Activated T-helper 2 cell treated with anti-CD3 and anti-CD28 coated beads, Interferon-gamma antibody, Interleukin-2, Interleukin-4, amounts not matched to agents 10 μg/mL and 5 μg/mL and 100 μg/mL, durations not matched to agents 14 hours and 24 hours and 36 hours (primary cell): ENCODE measurements at places on chromosomes 16 and 17.

DNA sequence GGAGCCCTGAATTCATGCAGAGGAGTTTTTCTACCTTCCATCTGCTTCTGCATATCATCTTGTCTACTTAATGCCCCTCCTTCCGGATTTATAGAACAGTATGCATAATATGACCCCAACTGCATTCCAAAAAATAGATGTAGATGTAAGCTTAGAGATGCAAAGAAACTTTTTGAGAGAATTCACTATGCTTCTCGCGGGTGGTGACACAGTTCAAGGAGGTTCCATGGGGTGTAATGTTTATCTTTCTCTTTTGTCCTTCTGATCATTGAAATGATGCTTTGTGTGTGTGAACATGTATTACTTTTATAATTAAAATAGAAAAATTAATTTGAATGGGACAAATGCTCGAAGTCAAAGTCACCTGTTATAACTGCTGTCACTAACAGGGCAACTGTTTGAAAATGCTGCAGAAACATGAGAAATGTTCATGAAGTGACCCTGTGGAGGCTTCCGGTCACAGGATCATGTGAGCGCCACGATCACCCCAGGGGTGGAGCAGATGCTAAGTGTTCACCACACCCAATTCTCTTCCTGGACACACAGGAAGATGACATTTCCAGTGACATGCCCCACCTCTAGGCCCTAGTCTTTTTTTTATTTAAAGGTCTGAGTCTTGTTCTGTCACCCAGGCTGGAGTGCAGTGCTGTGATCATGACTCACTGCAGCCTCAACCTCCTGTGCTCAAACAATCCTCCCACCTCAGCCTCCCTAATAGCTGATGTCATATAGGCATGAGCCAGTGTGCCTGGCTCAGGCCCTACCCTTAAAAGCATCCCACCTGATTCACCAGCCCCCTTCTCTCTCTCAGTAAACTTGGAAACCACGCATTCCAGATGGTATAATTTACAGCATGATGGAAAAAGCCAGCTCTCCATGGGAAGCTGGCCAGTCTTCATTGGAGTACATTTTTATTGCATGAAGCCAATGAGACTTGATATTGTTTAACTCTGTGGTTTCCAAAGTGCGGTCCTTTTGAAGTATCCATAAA lies 21.0 kb upstream of the AGRP start:
- peak; percentile 67 for DNase-seq
- peaks cover 25% of the 10 kb centered on the region for H3K4me1 ChIP-seq
- no peaks in the 10 kb centered on the region for H3K27me3 ChIP-seq
- peak overlapping the region; percentile 82 for H3K27ac ChIP-seq
- peaks cover 12% of the 10 kb centered on the region for H3K36me3 ChIP-seq

DNA sequence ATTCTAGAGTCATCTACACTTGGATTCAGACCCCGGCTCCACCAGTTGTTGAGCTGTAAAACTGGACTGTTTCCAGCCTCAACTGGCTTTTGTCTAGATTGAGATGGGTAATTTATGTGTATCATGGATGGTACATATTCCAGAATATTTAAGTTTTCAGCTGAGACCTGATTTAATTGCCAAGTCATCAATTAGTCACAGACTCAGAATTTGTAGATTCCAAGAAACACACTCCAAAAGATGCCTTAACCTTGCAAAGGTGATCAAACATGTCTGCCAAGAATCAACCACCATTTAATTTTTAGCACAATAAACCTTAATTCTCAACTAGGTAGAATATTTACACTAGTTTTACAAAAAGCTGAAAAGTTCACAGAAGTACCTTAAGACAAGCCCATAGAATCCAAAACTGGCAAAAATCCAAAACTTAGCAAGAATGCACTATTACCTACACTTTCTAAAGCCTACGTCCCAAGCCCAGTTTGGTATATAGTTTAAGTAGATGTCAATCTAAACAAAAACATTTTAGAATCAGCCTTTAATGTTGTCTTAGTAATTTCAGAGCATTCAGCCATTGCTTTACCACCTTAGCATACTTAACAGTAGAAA lies 17.7 kb downstream of the SIAH1 start:
- peaks cover 4% of the 10 kb centered on the region for H3K36me3 ChIP-seq
- H3K27me3 ChIP-seq = no peaks in the 10 kb centered on the region
- no peak overlapping the region for H3K27ac ChIP-seq
- no peak overlapping the region for H3K4me3 ChIP-seq
- no peak for DNase-seq

GRCh38 chr17:13698832-13699231 lies 97.1 kb upstream of the HS3ST3A1 start:
- no peak overlapping the region for H3K4me3 ChIP-seq
- no peak for DNase-seq
- peaks cover 2% of the 10 kb centered on the region for H3K4me1 ChIP-seq
- H3K36me3 ChIP-seq = no peaks in the 10 kb centered on the region
- no peak overlapping the region for H3K27ac ChIP-seq

GRCh38 chr16:84643674-84644073 lies 4.6 kb upstream of the KLHL36 start:
- H3K4me1 ChIP-seq = peaks cover 27% of the 10 kb centered on the region
- peaks cover 20% of the 10 kb centered on the region for H3K27me3 ChIP-seq
- no peak overlapping the region for H3K4me3 ChIP-seq
- H3K36me3 ChIP-seq = peaks cover 3% of the 10 kb centered on the region
- DNase-seq = no peak
- H3K27ac ChIP-seq = no peak overlapping the region

GRCh38 chr16:24520983-24521382 lies 18.4 kb upstream of the RBBP6 start:
- no peak for DNase-seq
- H3K27me3 ChIP-seq = peaks cover 5% of the 10 kb centered on the region
- no peak overlapping the region for H3K4me3 ChIP-seq
- H3K4me1 ChIP-seq = peaks cover 7% of the 10 kb centered on the region
- no peaks in the 10 kb centered on the region for H3K36me3 ChIP-seq

- H3K27ac ChIP-seq = no peak overlapping the region
- H3K4me1 ChIP-seq = peaks cover 22% of the 10 kb centered on the region
- H3K4me3 ChIP-seq = no peak overlapping the region
- peaks cover 50% of the 10 kb centered on the region for H3K27me3 ChIP-seq
Observed at GRCh38 chr17:8075574-8076342, 11.8 kb downstream of the ALOX12B start.

- DNase-seq = no peak
- no peaks in the 10 kb centered on the region for H3K36me3 ChIP-seq
Observed at GRCh38 chr17:50904518-50905459, 38.6 kb upstream of the TOB1 start.

DNA sequence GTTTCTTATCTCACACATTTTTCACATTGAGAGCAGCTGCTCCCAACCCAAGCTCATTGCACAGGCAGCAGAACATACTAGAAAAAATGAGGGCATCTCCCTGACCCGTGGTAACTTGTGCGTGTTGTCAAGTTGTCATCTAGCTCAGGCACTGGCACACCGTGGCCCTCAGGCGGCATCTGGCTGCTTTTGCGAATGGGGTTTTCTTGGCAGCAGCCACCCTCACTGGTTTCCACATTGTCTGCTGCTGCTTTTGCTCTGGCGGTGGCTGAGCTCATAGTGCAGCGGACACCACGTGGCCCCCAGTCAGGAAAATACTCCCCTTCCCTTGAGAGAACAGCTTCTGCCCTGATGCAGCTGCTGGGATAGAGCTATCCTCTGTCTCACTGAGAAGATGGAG lies 9.4 kb upstream of the TEDC2 start:
- no peak overlapping the region for H3K4me3 ChIP-seq
- no peak overlapping the region for H3K27ac ChIP-seq
- peaks cover 72% of the 10 kb centered on the region for H3K36me3 ChIP-seq
- no peak for DNase-seq

DNA sequence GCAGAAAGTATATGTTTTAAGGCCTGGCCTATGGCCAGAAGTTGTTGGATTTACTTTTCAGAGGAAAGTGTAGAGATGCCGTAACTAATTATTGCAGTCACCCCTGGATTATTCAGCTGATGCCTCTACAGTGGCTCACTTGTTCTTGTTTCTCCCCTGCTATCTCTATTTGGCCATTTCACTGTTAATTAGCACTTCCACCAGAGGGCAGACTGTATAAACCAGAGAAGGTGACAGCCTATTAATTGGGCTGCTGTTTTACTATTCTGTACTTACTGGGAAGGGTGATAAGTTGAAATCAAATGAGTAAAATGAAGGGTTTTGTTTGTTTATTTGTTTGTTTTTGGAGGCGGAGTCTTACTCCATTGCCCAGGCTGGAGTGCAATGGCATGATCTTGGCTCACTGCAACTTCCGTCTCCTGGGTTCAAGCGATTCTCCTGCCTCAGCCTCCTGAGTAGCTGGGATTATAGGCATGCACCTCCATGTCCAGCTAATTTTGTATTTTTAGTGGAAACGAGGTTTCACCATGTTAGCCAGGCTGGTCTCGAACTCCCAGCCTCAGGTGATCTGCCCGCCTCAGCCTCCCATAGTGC lies 66.0 kb downstream of the CDK12 start:
- H3K4me1 ChIP-seq = peaks cover 3% of the 10 kb centered on the region
- no peak overlapping the region for H3K4me3 ChIP-seq
- H3K36me3 ChIP-seq = peaks cover 75% of the 10 kb centered on the region
- no peak overlapping the region for H3K27ac ChIP-seq
- H3K27me3 ChIP-seq = no peaks in the 10 kb centered on the region
- DNase-seq = no peak

DNA sequence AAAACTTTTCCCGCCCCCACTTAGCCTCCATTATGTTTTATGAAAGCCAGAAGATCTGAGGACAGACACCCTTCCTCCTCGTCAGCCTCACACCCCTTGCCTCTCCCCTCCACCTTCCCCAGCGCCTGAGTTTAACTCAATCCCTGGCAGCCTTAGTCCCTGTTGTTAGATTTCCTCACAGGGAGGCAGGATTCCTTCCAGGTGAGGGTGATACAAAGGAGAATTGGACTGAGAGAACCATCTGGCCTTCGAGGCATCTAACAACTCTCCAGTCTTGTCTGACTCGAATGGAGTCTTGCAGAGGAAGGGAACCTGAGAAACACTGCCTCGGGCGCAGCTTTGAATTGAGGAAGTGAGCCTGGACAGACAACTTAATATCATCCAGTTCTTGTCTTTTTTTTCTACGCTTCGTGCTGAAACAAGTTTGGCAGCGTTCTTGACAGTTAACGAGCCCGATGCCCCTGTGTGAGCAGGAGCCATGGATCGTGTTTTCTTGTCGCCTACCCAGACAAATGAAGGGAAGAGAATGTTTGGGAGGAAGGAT lies 1.3 kb upstream of the ZNF768 start:
- DNase-seq = no peak
- H3K36me3 ChIP-seq = peaks cover 11% of the 10 kb centered on the region
- H3K27ac ChIP-seq = peak overlapping the region; percentile 67
- H3K4me1 ChIP-seq = peaks cover 20% of the 10 kb centered on the region
- H3K27me3 ChIP-seq = no peaks in the 10 kb centered on the region

DNA sequence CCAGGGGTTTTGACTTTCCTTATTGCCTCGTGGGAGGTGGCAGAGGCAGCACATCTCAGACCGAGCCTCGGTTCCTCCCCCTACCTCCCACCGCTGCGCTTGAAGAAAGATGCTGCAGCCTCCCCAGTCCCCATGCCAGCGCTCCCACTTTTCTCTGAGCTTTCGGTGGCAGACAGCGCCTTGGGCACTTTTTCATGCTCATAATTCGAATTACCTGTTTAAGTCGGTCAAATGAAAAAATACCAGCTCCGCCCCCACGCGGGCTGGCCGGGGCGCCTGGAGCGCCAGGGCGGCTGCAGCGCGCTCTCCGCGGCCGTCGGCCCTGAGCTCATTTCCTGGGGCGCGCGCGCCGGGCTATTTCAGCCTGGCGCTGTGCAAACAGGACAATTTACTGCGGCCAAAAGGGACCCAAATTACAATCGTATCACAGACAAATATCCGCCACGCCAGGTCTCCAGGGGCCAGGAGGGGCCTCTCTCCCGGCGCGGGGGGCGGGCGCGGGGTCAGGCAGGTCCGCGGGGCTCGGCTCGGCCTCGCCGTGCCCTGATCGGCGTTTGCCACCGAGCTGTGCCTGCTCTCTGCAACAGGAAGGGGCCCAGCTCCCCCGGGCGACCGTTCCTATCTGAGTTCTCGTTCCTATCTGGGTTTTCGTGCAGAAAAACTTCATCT lies 45.0 kb downstream of the SOST start:
- H3K4me3 ChIP-seq = peak overlapping the region; percentile 71
- peaks cover 12% of the 10 kb centered on the region for H3K4me1 ChIP-seq
- peaks cover 5% of the 10 kb centered on the region for H3K36me3 ChIP-seq
- H3K27me3 ChIP-seq = peaks cover 24% of the 10 kb centered on the region

DNA sequence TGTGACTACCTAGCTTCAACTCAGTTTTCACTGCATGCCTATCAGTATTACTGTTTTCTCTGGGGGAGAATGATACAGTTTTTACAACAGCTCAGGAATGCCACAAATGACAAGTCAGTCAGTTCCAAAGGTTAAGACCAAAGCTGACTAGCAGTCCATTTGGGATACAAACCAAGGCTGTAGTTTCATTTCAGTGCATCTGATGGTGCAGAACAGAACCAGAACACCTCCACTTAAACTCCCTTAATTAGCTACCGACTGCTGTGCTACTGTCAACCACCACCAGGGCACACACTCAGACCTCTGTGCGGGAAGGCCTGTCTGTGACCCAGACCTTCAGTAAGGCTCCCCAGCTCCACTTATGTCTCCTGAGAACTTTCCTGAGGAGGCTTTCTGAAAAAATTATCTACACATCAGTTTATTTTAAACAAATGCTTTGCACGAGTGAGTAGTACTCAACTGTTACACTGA lies 20.4 kb downstream of the NFE2L1 start:
- H3K27me3 ChIP-seq = no peaks in the 10 kb centered on the region
- no peak overlapping the region for H3K4me3 ChIP-seq
- no peak for DNase-seq
- peaks cover 50% of the 10 kb centered on the region for H3K36me3 ChIP-seq

DNA sequence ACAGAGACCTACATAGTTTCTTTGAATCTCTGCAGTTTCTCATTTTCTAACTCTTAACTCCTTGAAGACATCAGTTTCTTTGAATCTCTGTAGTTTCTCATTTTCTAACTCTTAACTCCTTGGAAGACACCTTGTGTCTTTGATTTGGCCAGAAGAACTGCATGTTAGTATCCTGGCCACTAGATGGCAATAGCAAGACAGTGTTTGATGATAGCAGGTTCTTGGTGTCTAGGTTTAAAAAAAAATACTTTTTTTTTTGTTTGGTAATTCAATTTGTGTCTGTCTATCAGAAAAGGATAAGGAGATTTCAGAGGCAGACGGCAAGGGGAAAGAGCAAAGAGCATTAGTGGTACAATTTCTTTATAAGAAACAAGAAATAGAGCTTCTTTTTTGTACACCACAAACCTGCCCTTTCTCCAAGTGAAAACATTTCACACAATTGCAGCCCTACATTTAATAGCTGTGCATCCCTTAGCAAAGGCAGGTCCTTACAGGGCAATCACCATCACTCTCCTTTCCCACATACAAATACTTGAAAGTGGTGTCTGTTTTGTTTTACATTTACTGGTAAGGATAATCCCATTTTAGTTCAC lies 1324.9 kb upstream of the CDH8 start:
- no peak overlapping the region for H3K27ac ChIP-seq
- no peaks in the 10 kb centered on the region for H3K27me3 ChIP-seq
- H3K4me3 ChIP-seq = no peak overlapping the region
- DNase-seq = no peak
- no peaks in the 10 kb centered on the region for H3K36me3 ChIP-seq

GRCh38 chr17:51540151-51540550 lies 279.8 kb downstream of the UTP18 start:
- no peak overlapping the region for H3K4me3 ChIP-seq
- H3K27ac ChIP-seq = no peak overlapping the region
- H3K27me3 ChIP-seq = peaks cover 1% of the 10 kb centered on the region
- H3K36me3 ChIP-seq = no peaks in the 10 kb centered on the region
- H3K4me1 ChIP-seq = peaks cover 8% of the 10 kb centered on the region

- H3K27me3 ChIP-seq = no peaks in the 10 kb centered on the region
- peaks cover under 1% of the 10 kb centered on the region for H3K4me1 ChIP-seq
- no peaks in the 10 kb centered on the region for H3K36me3 ChIP-seq
- no peak for DNase-seq
Observed at GRCh38 chr17:9266697-9267117, 245.4 kb downstream of the NTN1 start.
